ENCODE measurements at places on chromosomes 13 and 19.

DNA sequence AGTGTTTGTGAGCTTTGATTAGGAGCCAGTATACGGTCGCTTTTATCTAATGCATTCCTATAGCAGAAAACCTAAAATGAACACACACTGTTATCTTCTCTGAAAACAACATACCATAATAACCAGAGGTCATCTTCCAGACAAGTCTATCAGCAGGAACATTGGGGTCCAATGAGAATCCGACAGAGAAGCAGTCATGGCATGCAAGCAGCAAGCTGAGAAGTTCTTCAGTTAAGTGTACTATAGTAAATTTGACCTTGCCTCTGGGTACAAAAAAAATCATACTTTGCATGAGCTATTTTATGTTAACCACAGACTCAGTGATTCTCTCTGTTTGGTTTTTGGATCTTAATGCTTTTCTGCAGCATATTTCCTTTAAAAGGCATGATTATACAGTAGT is 1505.1 kb downstream of the PCDH9 start:
- no peak for DNase-seq

DNA sequence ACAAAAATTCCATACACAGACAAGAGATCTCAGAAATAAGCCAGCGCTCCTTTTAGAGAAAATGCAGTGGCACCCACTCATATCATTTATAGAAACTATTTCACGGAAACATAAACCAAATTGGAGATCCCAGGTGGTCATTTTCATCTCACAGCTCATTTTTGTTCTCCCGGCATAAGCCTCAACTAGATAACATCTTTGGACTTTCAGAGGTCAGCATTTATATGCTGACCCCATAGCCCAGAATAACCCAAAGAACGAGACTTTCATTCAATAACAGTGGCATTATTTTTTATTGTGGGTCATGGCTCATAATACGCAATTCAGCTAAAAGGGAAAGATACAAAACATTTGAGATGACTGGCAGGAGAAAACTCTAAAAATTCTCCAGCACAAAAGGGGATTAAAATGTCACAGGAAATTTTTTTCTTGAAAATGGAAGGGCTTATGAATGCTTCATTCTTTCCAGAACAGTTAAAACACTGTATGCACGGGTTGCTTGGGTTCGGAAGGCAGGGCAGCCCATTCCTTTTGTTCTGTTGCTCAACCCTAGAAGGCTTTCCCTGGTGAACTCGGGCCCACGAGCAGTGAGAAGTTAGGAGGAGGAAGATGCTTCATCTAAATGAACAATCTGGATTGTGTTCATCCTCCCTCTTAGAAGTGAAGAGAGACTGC is 24.0 kb downstream of the STARD13 start:
- DNase-seq = no peak

DNA sequence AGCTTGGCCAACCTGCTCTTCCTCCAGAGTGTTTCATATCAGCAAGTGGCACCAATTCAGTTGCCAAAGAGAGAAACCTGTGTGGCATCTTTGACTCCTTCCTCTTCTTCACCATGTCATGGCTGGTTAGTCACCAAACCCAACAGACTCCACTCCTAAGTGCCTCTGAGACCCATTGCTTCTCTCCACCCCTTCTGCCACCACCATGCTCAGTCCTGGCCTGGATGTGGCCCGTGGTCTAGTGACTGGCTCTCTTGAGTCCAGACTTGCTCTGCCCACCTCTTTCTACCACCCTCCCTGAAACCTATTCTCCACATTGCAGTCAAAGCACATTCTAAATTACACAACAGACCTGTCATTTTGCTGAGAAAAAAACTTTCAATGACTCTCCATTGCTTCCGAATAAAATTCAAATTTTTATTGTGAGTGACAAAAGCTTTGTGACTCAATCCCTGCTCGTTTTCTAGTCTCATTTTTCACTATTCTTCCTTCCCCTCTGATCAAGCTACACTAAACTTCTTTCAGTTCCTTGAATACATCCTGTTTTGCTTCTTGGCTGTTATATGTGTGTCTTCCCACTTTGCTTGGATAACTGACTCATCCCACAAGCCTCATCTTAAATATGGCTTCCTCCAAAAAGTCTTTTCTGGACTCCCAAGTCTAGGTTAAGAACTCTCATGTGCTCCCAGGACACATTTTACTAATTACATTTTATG is 12.0 kb upstream of the TNFSF11 start:
- DNase-seq = no peak

DNA sequence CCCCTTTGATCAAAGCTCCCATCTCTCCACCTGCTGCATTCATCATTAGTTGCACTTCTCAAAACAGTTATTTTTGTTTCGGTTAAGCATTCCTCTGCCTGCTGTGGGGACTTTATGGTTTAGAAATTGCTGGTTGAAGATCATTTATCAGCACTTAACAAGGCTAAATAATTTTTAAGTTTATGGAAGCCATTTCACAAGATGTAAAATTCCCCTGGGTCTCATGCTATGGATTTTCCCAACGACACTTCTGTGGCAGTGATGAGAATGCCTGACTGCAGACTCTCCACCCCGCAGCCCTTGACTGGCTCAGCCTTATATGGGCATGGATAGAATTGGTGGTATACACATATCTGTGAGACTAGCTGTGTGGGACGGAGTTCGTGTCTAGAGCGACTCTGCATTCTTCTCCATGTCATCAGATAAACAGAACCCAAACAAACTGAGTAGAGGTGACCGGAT is 52.8 kb downstream of the COL4A2 start:
- DNase-seq = no peak

- no peak for DNase-seq
Measured at GRCh38 chr19:19737559-19738332, 4.8 kb upstream of the ZNF14 start.

DNA sequence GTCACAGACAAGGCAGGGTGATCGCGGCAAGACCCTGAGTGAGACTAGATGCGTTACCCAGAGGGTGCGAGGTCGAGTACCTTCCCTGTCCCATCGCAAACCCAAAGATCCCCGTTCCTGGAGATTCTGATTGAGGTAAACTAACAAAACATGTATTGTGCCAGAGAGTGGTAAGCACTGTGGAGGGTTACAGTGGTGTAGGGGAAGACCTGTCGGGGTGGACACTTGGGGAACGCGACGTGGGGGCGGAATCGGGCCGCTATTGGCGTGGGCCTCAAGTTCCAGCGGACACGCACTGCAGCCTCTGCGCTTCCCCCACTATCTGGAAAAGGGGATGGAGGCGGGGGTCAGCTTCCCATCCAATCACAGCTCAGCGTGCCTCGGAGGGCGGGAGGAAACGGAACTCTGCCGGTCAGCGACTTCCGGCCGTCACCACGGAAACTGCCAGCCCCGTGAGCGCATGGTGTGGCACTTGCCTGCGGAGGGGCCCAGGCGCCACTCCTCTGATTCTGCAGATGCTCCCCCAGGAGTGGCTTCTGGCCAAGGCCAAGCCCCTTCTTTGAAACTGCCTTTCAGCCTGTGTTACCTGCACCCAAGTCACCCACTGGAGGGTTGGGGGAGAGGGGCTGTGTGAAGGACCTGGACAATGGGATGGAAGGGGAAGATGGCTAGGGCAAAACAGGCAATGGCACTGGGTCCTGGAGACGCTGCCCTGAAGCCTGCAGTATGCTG is 1.0 kb upstream of the UBE2M start:
- DNase-seq = peak; percentile 94

DNA sequence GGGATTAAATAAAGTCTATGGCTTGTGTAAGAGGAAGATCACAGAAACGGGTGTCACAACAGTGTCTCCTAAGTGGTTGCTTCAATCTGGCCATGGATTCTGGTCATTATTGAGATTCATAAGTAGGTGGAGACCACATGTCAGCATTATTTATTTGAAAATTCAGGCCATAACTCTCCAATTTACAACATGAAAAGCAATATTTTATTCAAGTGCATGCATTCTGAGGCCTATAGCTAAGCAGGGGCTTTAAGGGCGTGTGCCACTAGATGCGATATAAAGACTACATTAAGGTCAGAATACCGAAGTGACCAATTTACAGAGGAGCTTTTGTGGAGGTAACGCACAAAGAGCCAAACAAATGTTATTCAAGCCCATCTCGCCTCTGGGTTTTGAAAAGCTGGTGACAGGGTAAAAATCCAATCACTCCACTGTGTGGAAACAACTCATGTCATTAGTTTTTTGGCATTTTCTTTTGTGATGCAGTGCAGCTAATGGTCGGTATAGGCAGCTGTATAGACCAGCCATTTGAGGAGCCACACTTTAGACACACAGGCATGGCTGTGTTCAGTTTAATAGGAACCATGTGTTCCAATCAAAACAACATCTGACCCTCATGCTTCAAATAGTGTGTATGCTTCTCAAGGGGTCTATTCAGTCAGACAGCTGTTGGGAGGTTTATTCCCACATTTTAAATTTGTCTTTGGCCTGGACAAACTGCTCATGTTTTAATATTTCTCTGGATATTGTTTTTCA is 123.7 kb downstream of the KL start:
- DNase-seq = no peak

- DNase-seq = no peak
Measured at GRCh38 chr13:77522444-77522843, 13.1 kb upstream of the SCEL start.

DNA sequence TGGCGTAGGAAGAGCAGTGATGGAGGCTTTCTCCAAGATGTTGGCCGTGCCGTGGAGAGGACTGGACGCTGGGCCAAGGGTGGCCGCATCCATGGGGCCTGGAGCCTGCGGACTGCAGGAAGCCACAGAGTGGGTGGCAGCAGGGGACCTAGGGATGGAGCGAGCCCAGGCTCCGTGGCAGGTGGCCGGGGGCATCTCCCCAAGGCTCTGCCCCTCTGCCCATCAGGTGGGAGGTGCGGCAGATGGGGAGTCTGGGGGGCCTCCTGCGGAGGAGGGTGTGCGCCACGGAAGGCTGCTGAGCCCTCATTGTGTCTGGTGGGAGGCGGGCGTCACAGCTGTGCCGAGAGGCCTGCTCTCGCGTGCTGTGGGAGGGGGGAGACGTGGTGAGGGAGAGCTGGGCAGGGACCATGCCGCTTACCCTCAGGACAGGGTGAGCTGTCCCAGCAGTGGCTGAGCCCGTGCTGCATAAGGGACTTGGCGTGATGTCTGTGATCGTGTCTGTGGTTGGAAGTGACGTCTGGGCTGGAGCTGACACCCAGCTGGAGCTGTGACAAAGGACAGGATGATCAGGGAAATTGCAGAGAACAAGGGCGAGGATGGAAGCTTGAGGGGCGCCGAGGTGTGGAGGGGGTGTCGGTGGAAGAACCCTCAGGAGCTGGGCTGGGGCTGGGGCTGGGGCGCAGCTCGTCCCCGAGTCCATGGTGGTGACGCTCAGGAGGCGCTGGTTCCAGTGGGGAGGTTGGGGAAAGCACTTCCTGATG is 13.4 kb downstream of the MCF2L start:
- DNase-seq = no peak

GRCh38 chr13:40599124-40599523 is 67.3 kb downstream of the FOXO1 start:
- no peak for DNase-seq

DNA sequence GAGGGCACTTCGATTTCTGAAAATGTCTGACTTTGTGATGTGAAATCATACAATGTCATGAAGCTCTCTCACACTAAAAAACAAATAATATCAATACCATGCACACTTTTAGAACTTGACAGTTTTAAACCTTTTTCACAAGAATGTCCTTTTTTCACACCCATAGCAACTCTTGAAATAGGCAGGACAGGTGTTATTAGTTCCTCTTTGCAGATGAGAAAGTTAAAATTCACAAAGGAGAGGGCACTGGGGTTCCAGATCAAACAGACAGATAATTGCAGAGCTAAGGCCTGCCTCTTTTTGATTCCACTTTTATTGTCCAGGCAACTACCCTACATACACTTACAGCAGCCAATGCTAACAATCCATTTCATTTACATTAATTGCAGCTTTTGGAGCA is 142.8 kb downstream of the KLF12 start:
- no peak for DNase-seq

DNA sequence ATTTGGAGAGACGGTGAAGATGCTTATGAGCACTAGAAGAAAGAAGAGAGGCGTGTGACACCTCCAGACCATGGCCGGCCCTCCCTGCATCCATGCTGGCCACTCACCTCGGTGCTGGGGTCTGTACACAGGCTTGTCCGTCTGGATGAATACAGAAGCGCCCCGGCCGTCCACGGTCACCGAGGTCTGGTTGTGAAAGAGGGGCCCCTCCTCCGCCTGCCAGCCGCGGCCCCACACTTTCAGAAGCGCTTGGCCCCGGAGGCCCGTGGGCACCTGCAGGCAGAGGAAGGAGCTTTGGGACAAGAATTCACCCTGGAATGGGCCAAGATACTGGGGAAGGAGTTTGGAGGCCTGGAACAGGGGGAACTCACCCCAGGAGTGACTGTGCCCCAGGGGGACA is 15.1 kb downstream of the CPAMD8 start:
- no peak for DNase-seq

DNA sequence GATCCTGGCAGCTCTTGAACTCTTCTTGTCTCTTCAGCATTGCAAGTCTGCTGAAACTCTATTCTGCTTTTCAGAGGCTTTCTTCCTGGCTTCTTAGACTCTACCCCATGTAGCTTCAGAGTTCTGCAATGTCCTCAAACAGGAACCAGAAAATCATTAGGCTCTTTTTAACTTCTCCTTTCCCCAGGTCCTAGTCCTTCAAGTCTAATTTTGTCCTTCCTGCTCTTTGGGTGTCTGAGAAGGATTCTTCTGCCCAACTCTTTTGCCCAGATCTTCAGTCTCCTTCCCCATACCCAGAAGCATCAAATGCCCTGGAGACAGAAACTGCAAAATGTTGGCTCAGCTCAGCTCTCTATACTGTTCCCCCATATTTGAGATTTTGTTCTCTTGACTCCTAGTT is 50.0 kb upstream of the CALM3 start:
- no peak for DNase-seq

DNA sequence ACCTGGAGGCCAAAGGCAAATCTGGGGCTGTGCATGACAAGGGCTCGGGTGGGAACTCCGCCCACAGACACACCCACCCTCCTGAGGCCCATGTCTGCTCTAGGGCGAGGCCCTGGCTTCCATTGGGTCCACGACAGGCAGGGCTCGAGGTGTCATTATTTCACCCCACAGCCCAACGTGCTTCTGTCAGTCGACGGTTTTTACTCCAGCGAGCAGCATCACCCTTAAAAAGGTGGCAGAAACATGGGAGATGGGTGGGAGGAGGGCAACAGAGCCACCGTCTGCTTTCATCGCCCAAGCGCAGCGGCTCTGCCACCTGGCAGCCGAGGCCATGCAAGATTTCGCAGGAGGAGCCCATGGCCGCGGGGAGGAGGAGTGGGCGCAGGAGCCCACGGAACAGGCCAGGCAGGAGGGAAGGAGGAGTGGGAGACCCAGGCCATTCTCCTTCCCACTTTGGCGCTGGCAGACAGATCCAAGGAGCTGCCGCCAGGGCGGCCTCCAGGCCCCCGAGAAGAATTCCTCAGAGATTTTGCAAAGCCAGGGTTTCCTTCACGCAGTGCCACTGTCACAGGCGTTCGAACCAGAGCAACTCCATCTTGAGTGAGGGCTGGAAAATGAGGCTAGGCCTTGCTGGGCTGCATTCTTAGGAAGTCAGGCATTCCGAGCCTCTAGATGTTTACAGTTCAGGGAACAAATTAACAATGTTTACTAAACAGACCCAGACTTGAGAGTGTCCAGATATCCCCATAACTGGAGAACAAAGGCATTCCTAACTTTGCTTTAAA is 49.3 kb upstream of the TUBGCP3 start:
- DNase-seq = no peak

GRCh38 chr13:59607780-59608233 is 555.9 kb downstream of the DIAPH3 start:
- DNase-seq = no peak
